ENCODE measurements at places on chromosomes 4 and X.

GRCh38 chr4:76722838-76723237 lies 175.1 kb downstream of the SOWAHB start:
- H3K4me3 ChIP-seq: no peak overlapping the region
- H3K27me3 ChIP-seq: peaks cover 48% of the 10 kb centered on the region
- no peaks in the 10 kb centered on the region for H3K4me1 ChIP-seq
- DNase-seq: no peak
- no peak overlapping the region for H3K27ac ChIP-seq
- no peaks in the 10 kb centered on the region for H3K36me3 ChIP-seq

DNA sequence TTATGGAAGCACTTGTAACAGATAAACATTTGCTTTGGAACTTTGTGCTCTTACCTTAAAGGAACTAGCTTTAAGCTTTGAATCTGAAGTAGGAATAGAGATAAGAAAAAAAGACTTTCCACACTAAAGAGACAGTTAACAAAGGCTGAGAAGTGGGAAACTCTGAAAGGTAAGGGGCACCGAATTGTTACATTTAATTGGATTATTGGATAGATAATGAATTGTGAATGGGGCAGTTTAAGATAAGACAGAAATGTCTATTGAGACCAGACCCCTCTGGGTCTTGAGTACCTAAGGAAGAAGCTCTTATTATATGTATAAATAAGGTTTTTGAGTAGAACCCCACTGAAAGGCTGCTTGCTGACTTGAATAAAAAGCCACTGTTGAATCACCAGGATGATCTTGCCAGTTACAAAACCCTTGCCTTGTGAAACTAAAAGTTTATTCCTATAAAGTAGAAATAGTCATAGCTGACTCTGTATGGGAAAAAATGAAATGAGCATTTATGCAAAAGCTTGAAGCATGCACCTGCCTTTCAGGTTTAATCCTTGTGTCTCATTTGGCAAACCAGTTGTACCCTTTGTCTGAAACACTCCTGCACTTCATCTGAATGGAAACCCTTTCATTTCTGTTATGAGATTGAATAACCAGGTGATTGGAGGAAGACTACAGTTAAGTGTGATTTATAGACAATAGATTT lies 423.2 kb downstream of the RPA4 start:
- no peaks in the 10 kb centered on the region for H3K36me3 ChIP-seq
- H3K27ac ChIP-seq: no peak overlapping the region
- no peaks in the 10 kb centered on the region for H3K4me1 ChIP-seq

DNA sequence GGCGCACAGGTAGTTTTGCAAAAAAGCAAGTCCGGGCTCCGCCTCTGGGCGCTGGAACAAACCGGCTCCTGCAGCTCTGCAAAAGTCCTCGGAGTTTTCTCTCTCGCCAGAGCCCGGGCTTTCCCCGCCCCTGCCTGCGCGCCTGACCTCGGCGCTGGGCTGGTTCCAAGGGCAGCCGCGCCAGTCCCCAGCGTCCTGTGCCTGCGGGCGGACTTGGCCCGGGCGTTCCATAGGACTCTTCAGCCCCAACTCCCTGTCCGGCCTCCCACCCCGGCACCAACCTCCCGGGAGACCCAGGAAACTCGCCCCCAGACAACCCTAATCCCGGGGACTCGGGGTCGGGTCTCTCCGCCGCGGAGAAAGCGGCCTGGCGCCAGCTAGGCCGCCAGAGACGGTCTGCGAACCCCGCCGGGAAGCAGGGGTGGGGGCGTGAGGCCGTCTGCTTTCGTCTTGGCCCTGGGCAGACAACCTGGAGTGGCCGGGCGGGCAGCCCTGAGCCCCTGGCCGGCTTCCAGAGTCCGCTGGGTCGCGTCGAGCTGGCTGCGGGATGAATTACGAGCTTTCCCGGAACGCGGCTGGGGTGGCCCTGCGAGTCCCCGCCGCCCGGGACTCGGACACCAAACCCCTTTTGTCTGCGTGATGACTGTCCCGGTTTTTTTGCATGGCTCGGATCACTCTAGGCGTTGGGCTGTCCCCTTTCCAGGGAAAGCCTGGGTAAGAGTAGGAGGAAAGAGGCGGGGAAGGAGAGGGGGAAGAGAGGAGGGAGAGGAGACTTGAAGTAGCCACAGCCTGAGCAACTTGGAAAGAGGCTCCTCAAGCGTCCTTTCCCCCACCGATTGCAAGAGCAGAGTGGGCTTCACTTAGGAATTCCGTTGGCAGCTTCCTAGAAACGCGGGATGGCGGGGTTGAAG lies 916 bp downstream of the MXRA5 start:
- H3K27ac ChIP-seq: no peak overlapping the region
- no peak for DNase-seq
- no peaks in the 10 kb centered on the region for H3K36me3 ChIP-seq

DNA sequence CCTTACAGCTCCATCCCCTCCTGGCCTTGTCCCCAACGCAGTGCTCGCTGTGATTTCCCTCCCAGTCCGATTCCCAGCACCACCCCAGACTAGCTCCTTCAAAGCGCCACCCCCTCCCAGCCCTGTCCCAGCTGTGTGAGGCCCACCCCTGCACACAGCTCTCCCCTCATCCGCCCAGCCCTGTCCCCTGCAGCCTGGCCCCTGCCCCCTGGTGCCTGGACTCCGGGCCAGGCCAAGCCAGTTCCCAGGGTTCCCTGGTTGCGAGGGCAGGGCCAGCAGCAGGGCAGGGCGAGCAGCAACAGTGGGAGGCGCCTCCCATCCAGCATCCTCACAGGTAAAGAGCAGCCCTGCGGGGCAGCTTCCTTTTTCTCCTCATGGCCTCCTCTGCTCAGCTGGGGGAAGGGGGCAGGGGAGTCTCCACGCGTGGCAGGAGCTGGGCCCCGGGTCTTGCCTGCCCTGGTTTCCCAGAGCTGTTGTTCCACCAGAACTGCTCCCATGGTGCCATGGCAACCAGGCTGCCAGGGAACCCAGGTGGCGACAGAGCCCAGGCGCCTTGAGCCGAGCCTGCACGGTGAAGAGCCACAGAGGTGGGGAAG lies 24.8 kb downstream of the IQSEC2 start:
- H3K27ac ChIP-seq: no peak overlapping the region
- H3K27me3 ChIP-seq: no peaks in the 10 kb centered on the region
- DNase-seq: no peak
- H3K36me3 ChIP-seq: no peaks in the 10 kb centered on the region
- no peak overlapping the region for H3K4me3 ChIP-seq
- peaks cover 4% of the 10 kb centered on the region for H3K4me1 ChIP-seq

GRCh38 chr4:74874753-74875367 lies 58.1 kb upstream of the PARM1 start:
- DNase-seq: peak; percentile 62
- H3K4me3 ChIP-seq: no peak overlapping the region
- H3K4me1 ChIP-seq: no peaks in the 10 kb centered on the region
- no peaks in the 10 kb centered on the region for H3K36me3 ChIP-seq

DNA sequence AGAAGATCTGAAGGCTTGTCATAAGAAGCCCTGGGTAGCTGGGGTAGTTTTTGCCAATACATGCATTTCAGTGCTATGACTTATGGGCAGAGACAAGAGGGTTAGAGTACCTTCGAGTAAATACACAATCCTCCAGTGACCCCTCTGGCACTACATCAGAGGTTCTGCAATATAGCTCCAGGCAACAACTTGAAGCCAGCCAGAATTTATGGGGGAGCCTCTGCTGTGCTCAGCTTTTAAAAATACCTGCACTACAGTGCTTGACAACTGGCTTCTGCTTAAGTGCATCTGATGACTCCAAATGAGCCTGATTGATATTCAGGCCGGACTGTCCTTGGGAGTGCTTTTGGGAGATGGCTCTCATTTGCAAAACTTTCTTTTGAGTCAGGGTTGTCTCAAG lies 44.9 kb upstream of the SMAD1 start:
- H3K36me3 ChIP-seq: peaks cover 11% of the 10 kb centered on the region
- H3K27ac ChIP-seq: no peak overlapping the region
- H3K27me3 ChIP-seq: peaks cover 14% of the 10 kb centered on the region
- H3K4me1 ChIP-seq: no peaks in the 10 kb centered on the region
- no peak for DNase-seq

GRCh38 chr4:80484712-80485111 lies 149.2 kb downstream of the CFAP299 start:
- H3K27ac ChIP-seq: no peak overlapping the region
- no peaks in the 10 kb centered on the region for H3K4me1 ChIP-seq
- H3K27me3 ChIP-seq: peaks cover 6% of the 10 kb centered on the region
- no peaks in the 10 kb centered on the region for H3K36me3 ChIP-seq

- H3K4me3 ChIP-seq: no peak overlapping the region
- H3K4me1 ChIP-seq: no peaks in the 10 kb centered on the region
- peaks cover 32% of the 10 kb centered on the region for H3K27me3 ChIP-seq
- DNase-seq: no peak
- H3K27ac ChIP-seq: no peak overlapping the region
These were observed 1.1 kb downstream of the TMEM35A start for GRCh38 chrX:101079736-101080270.

GRCh38 chr4:104942990-104943743 lies 203.5 kb upstream of the TET2 start:
- peak overlapping the region; percentile 17 for H3K27ac ChIP-seq
- peaks cover 9% of the 10 kb centered on the region for H3K4me1 ChIP-seq
- peak overlapping the region; percentile 10 for H3K4me3 ChIP-seq
- no peaks in the 10 kb centered on the region for H3K27me3 ChIP-seq
- DNase-seq: no peak
- no peaks in the 10 kb centered on the region for H3K36me3 ChIP-seq

DNA sequence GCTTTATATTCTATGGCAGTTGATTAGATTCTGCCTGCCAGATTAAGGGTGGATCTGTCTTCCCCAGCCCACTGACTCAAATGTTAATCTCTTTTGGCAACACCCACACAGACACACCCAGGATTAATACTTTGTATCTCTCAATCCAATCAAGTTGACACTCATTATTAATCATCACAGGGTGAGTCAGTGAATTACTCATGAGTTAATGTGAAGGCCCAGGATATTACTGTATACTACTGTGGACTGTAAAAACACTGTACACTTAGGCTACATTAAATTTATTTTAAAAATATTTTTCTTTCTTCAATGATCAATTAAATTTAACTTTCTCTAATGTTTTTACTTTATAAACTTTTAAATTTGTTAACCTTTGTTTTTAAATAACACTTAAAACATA lies 87.7 kb downstream of the NAP1L3 start:
- no peaks in the 10 kb centered on the region for H3K4me1 ChIP-seq
- no peaks in the 10 kb centered on the region for H3K36me3 ChIP-seq
- no peak overlapping the region for H3K4me3 ChIP-seq
- H3K27ac ChIP-seq: no peak overlapping the region
- H3K27me3 ChIP-seq: no peaks in the 10 kb centered on the region

DNA sequence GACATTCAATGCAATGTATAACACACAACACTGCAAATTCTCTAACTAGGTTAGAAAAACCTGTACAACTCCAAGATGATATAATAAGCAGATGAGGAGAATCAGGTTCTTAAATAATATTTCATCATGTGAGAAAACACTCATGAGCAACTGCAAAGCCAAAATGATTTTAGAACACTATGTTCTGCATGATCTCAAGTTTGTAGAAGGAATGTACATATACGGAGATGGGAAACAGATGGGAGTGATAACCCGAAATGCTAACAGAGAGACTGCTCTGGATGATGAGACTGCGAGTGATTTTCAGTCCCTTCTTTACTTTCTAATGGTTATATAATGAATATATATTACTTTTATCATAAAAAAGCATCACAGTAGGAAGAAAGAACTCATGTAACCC lies 80.9 kb downstream of the PCYT1B start:
- H3K36me3 ChIP-seq: no peaks in the 10 kb centered on the region
- H3K27ac ChIP-seq: no peak overlapping the region
- H3K4me3 ChIP-seq: no peak overlapping the region
- H3K4me1 ChIP-seq: no peaks in the 10 kb centered on the region

DNA sequence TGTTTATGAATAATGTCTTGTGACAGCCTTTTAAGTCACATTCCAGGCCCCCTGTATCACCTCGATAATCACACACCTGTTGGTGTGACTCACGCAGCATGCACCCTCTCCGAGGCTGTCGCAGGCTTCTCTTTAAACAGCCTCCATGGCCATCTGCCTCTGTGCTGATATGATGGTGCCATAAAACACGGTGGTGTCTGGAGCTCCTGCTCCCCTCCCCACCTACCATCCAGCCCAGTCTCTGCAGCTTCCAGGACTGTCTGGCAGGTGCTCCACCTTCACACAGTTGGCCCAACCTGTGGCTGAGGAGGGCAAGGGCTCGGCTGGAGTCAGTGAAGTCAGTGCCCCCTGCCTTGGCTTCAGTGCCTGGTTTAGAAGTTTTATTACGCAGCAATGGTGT lies 173.8 kb upstream of the RPL34 start:
- DNase-seq: no peak
- H3K27ac ChIP-seq: no peak overlapping the region
- no peaks in the 10 kb centered on the region for H3K36me3 ChIP-seq
- H3K27me3 ChIP-seq: peaks cover 19% of the 10 kb centered on the region

- no peak overlapping the region for H3K4me3 ChIP-seq
- DNase-seq: no peak
- peaks cover 5% of the 10 kb centered on the region for H3K36me3 ChIP-seq
- H3K4me1 ChIP-seq: no peaks in the 10 kb centered on the region
- H3K27me3 ChIP-seq: no peaks in the 10 kb centered on the region
These were observed 109.0 kb upstream of the AADAT start for GRCh38 chr4:170198747-170199146.
